ENCODE measurements at places on chromosomes 3 and 15.

- no peak for DNase-seq
Observed at GRCh38 chr15:81265256-81265943, 58.5 kb downstream of the STARD5 start.

- DNase-seq: no peak
Observed at GRCh38 chr15:62452667-62453066, 287.6 kb upstream of the C2CD4B start.

DNA sequence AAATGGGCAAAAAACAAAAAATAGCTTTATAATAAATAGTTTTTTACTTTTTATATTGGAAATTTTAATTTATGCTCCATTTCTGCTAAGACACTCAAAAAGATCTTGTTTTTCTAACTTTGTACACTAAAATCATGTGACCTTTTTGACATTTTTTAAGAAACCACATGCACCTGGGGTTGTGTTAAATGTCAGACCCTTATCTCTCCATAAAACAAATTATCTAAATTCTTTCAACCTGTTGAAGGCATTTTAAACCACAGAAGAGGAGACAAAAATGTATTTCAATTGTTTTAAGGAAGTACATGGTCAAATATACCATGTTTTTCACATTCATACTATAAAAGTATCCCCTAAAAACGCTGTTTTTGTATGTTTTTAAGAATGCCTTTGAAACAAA is 29.2 kb downstream of the IFT80 start:
- no peak for DNase-seq

DNA sequence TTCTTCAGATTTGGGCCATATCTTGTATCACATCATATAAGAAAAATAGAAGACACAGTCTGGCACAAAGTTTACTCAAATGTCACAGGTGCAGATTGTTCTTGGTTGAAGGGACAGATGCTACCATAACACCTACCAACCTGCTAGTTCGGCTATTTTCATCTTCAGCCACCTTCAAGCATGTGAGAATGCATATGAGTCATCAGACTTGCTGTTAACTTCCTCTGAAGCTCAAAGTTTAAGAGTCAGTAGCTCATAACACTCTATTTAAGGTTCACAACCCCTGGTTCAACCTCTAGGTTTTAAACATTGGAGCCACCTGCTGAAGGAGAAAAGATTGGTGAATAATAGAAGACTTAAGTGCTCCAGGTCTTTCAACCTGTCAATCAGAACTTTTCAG is 522.8 kb downstream of the NLGN1 start:
- no peak for DNase-seq

DNA sequence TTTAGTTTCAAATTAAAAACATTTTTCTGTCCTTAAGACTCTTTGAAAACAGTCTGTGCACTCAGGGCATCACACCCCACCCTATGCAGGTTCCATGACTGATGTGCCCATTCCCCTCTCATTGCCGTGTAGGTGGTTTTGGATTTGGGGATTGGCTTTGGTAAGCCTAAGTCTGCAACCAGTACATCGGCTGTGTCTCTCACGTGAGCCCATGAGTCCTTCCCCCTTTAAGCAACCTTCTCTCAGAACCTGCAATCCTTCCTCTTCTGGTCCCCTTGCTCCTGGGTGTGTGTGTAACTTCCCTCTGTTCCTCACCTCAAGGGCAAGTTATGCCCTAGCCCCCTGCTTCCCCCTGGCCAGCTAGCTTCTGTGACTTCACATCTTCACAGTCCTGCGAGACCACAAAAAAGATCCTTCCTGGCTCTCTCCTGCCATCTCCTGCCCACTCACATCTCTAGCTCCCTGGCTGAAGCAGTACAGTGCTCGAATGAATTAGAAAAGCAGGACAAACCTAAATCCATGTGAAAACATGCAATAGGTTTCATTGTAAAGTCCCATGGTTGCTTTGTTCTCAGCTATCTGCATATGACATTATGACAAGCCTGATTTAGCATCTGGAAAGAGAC is 126.7 kb downstream of the UACA start:
- peak; percentile 38 for DNase-seq

DNA sequence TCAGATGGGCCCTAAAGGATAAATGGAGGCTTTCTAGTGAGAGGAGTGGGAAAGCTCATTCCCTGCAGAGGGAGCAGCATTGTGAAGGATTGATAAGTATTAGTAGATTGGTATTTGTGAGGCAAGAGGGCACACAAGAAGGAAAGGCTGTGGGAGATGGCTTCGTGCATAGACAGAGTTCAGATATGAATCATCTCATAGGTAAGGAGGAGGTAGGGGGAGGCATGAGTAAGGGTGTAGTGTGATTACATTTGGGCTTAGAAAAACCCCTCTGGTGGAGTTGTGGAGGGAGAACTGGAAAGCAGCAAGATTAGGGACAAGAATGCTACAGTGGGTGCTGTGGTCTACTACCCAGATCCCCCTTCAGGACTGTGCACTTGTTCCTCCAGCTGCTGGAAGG is 29.6 kb downstream of the ONECUT1 start:
- no peak for DNase-seq

- no peak for DNase-seq
Observed at GRCh38 chr3:129461461-129462146, 21.6 kb downstream of the IFT122 start.

DNA sequence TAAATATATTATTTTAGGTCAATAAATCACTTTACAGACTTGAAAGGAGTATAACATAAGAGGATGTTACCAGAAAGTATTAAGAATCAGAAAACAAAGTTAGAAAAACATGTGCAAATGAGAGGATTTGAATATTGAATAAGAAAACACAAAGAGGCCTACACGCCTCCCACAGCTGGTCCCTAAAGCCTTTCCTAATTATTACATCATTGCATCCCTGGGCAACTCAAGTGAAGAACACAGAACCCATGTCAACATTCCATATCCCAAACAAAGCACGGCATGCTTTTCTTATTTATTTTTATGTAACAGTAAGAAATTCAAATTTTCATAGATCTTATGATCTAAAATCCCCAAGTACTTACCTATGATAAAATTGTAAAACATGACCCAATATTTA is 61.2 kb downstream of the HERC1 start:
- DNase-seq: no peak

DNA sequence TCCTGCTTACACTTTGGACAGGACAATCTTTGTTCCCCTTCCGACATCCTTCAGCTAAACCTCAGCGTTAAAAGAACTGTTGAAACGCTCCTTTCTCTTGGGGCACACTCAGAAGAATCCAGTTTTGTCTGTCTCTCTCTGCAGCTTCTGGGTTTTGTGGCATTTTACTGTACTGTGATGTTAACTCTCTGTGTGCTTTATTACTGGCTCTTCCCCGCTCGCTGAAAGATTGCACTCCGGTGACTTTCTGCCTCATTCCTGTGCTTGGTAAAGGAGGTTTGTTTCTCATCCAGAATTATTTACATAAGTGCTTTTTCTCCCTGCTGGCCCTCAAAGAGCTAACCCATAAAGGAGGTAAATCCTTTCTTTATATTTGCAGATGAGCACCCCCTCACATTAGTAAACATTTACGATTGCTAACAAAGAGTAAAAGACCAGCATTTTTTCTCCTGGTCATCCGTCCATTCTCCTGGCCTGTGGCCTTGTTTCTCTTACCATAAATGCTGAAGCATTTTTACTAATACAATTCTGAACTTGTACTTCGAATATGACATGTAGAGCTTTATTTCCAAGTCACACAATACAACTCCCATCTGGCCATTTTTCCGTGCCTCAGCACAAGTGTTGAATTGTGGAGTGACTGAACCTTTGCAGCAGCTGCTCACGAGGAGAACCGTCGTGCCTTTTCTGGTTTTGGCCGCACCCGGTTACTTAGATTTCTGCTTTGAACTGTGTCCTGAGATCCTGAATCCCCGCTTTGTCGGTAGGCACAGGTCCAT is 69.3 kb upstream of the RPL35A start:
- no peak for DNase-seq

GRCh38 chr3:151911462-151911861 is 38.0 kb downstream of the SUCNR1 start:
- DNase-seq: no peak

GRCh38 chr3:38264779-38265178 is 833 bp upstream of the SLC22A13 start:
- no peak for DNase-seq

- no peak for DNase-seq
Observed at GRCh38 chr15:78418686-78419085, 19.3 kb upstream of the IREB2 start.

GRCh38 chr3:132380920-132381319 is 36.4 kb upstream of the DNAJC13 start:
- no peak for DNase-seq

DNA sequence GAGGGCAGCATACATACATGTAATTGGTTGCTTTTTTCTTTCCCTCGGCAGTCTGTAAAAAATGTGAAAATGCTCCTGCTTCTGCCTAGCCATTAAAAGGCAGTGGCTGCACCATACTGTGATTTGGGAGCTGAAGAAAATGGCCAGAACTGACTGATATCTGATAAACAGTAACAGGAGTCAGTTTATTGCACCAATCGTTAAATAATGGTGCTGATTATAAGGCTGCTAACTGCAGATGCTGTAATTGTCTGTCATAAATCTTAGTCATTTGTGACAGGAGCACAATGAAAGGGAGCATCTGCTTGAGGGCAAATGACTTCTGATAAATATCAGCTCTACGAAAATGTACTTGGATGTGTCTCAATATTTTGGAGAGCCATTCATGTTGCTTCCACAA is 263.1 kb upstream of the DNAJC19 start:
- no peak for DNase-seq

DNA sequence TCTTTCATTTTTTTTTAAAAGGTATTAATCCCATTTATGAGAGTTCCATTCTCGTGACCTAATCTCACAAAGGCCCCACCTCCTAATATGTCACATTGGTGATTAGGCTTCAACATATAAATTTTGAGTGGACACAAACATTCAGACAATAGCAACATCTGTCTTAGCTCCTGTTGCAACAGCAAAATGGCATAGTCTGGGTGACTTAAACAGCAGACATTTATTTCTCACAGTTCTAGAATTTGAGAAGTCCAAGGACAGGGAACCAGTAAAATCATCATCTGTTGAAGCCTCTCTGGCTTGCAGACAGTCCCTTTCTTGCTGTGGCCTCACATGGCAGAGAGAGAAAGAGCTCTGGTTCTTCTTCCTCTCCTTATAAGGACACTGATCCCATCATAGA is 3.2 kb upstream of the PLSCR2 start:
- no peak for DNase-seq

DNA sequence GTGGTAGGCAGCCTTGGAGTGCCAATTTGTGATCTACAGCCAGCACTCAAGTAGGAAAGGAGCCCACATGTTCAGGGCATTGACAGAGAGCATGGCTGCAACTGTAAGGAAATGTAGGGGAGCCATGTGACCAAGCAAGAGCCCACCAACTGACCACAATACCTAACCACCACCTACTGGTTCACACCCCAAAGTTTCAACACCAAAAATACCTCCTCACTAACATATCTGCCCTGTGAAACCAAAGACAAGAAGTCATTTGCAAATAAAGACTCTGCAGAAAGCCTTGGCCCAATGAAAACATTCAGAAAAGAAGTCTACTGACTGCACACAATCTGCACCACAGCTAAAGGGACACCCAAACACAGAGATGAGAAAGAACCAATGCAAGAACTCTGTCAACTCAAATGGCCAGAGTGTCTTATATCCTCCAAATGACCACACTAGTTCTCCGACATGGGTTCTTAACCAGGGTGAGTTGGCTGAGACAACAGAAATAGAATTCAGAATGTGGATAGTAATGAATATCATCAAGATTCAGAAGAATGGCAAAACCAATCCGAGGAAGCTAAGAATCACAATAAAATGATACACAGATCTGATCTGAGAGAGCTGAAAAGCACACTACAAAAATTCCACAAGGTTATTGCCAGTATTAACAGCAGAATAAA is 40.6 kb downstream of the SLC9C1 start:
- no peak for DNase-seq

- no peak for DNase-seq
Observed at GRCh38 chr15:86284635-86285034, 205.0 kb downstream of the AGBL1 start.

GRCh38 chr3:139044366-139045210 is at the start of gene PRR23C:
PRR23C (minus strand) TSS chr3:139044892; CDS start chr3:139044620, 272 bp downstream.
- DNase-seq: no peak

GRCh38 chr3:20645340-20645739 is 459.3 kb upstream of the SGO1 start:
- DNase-seq: no peak

DNA sequence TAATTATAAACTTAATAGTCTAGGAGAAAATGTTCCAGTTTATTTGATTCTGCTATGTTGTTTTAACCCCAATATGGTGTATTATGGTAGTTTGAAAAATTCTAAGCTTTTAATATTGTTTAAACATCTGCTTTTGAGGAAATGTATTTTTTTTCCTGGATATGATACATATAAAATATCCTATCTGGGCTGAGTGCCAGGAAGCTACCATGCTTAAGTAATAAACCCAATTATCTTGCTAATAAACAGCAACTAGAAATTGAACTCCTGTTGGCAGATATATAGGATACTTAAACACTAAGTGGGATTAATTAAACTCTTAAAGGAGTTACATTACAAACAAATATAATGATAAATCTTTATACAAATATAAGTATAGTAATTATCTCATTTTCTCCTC is 293.7 kb upstream of the GRM7 start:
- DNase-seq: no peak

DNA sequence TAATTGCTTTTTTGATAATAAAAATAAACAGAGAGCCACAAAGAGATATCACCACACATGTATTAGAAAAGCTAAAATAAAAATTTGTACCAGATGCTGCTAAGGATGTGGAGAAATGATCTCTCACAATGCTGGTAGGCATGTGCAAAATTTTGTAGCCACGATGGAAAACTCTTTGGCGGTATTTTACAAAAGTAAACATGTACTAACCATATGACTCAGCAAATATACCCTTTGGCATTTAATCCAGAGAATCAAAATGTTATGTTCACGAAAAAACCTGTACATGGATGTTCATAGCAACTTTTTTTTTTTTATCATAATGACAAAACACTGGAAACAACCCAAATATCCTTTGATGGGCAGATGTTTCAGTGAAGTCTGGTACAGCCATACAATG is 261.2 kb downstream of the LPP start:
- DNase-seq: no peak

GRCh38 chr15:83012636-83013035 is 1.2 kb upstream of the C15orf40 start:
- no peak for DNase-seq

- DNase-seq: no peak
Observed at GRCh38 chr3:20323307-20323927, 137.4 kb upstream of the SGO1 start.

All from NT2/D1 (cell line).